ENCODE measurements at places on chromosomes 6 and 20.

DNA sequence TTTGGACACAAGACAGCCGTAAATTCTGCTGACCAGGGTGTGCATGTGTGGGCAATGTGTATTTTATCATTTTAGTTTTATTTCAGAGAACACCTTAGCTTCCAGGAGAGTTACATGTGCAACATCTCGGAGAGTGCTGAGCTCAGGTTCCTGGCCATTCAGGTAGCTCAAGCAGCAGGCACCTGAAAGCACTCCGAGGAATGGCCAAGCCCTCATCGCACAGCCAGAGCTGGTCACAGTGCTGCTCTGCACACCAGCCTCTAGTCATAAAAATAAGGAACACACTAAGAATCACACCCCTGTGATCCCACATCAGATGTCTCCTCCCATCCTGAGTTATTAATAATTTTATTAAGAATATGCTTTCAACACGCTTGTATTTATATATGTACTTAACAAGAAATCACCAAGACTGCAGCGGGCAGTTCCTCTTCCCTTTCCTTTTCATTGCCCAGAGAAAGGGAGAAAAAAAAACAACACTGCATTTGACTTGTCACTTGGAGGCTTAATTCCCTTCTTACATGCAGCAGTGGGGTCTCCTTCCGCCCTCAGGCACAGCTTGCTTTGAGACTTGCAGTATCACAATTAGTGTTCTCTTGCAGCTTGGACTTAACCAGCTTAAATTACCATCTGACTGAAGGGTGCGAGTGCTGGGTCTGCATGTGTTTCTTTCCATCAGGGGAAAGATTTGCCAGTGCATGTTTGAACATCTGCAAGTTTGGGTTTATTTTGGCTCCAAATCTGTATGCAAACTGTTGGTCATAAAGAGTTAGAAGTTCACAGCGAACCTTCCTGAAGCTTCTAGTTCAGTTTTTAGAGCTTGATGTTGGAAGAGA is 36.0 kb upstream of the IRF4 start:
- no peak for DNase-seq

DNA sequence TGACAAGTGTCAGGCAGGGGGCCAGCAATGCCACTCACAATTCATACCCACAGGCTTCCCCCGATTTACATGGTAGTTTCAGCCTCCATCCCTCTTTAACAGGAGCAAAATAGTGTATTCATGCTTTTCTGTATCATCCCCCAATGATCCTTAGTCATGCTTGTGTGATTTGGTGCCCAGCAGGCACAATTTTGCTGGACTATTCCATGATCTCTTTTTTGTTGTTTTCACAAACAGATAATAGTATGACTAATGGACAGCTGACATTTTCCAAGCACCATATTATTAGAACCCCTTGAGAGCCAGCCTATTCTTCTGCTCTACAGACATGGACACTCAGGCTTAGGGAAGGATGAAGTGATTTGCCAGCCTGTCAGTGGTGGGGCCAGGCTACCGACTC is 128.2 kb upstream of the RIPOR2 start:
- no peak for DNase-seq

- no peak for DNase-seq
Observed at GRCh38 chr6:43712579-43712978, 25.0 kb upstream of the MRPS18A start.

GRCh38 chr20:32628960-32629530 is 43.9 kb upstream of the NOL4L start:
- DNase-seq, result no peak

GRCh38 chr6:72386324-72386723 is 235.5 kb upstream of the KCNQ5 start:
- no peak for DNase-seq

All from NCI-H460 (cell line).